BE2C (cell line): ENCODE measurements at places on chromosomes 5 and 9.

GRCh38 chr9:126626127-126626925 lies 12.6 kb downstream of the LMX1B start:
- DNase-seq = no peak

DNA sequence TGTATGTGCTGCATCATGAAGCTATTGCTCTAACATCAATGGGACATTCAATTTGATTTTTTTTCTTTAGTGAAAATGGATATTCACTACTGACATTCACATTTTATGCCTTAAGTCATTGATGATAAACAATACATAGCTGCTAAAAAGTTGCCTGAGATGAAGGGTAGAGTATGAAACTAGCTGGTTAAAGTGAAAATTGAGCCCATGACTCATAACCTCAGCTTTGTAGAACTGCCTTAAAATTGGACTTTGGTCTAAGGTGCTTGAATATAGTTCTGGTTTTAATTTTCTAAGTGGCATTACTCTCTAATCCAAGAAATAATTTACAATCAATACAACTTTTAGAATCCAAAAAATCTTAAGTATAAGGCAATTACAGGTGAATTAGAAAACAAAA lies 740.4 kb upstream of the RIOK2 start:
- DNase-seq = no peak

DNA sequence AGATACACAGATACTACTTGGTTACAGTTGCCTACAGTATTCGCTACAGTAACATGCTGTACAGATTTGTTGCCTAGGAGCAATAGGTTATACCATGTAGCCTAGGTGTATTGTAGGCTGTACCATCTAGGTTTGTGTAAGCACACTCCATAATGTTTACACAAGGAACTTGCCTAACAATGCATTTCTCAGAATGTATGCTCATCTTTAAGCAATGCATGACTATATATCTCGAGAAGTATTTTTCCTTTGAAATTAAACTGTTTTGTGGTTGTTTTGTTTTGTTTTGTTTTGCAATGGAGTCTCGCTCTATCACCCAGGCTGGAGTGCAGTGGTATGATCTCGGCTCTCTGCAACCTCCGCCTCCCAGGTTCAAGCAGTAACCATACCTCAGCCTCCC lies 25.3 kb downstream of the LRRC70 start:
- DNase-seq = no peak

- DNase-seq = no peak
Observed at GRCh38 chr5:102231693-102232619, 64.1 kb downstream of the SLCO4C1 start.

DNA sequence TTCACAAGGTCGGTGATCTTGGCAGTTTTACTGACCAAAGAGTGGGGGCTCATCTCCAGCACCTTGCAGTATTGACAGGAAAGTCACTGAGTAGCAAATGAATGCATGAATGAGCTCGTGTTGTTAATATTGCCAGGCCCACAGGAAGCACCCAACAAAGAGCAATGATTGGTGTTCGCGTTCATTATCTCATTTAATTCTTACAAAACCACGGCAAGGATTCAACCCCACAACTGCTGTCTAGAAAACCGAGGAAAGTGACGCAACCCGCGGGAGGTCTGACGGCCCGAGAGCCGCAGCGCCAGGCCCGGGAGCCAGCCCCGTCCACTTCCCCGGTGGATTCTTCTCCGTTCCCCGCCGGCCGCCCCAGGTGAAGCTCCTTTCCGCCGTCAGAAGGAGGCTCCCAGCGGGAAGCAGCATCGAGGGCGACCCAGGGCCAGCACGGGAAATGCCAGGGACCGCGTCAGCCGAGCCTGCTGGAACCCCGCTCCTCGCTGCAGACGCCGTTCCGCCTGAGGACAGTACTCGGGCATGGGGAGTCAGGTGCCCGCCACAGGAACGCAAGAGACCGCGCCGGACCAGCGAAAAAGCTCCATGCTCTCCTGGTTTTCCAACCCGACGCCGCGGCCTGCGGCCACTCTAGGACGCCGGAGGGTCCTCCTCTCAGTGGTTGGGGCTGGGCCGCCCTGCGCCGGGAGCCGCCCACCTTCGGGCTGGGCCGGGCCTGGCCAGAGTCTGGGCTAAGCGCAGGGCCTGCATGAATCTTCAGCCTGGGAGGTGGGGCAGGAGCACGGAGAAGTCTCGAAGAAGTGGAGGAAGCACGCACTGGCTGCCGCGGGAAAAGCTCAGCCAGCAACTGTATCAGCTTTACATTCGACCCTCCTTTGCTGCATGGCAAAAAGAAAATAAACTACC lies 19.8 kb upstream of the FER start:
- DNase-seq = peak; percentile 92

DNA sequence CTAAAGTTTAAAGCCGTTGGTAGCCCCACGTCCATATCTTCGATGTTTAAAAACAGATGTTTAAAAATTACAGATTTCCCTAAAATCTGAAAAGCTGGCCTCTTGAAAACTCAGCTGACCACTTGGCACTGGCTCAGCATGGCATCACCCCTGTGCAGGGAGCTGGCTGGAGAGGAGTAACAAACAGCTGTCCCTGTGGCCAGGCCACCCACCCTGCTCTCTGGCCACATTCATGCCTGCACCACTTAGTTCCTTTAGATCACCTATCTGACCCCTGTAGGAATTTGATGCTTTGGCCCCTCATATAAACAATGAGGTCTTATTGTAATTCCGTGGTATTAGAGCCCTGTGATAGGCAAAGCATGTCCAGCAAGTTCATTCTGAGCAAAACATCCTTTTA lies 107.5 kb downstream of the FRMD3 start:
- DNase-seq = no peak

DNA sequence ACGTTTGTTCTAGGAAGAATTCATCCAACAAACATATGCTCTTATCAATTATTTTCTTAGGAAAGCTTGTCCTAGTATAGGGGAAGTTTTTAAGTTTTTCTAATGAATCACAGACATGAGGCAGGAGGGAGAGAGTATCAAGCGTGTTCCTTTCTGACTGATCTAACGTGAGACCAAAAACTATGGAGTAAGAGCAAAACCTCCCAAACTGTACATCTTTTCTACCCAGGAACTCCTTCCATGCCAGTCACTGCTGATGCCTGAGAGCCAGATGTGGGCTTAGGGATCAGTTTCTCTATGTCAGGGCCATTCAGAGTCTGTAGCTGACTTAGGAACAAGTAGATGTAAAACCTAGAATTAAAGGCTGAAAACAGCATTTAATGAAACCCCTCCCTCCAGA lies 51.7 kb upstream of the NFIB start:
- DNase-seq = no peak

DNA sequence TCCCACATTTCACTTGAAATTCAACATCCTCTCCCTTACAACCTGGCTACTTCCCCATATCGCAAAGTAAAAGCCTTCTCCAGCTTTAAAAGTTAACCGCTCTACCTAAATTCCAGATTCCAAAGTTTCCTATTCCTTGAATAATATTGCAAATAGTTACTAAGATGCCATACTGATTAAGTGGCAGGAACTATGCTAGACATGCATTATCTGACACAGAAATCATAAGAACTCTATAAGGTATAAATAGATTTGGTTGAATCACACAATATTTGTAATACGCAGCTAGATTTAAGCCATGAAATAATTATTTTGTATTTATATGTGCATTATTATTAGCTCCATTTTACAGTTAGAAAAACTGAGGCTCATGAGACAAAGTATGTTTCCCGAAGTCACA lies 92.8 kb downstream of the NFIB start:
- DNase-seq = no peak

DNA sequence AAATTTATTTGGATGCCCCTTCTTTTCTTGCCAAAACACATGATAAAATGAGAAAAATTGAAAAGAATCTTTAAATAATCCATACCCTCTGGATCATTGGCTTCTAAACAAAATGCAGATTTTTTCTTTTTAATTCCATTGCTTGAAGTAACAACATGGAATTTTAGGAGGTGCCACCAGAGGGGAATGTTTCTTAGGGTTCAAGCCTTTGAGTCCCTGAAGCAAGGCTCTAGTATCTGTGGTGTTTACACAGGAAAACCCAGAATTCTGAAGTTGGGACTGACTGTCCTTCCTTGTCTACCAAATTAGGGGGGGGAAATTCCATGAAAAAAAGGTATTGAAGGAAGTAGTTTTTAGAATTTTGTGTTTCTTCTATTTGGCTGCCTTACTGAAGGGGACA lies 69.4 kb downstream of the LMNB1 start:
- DNase-seq = no peak
